GM23338 (cell line): ENCODE measurements at places on chromosomes 2 and 18. TPM values are rescaled to one million over a fixed set of nuclear protein-coding genes. Genes with fewer than 3 reads are reported as not detected.

DNA sequence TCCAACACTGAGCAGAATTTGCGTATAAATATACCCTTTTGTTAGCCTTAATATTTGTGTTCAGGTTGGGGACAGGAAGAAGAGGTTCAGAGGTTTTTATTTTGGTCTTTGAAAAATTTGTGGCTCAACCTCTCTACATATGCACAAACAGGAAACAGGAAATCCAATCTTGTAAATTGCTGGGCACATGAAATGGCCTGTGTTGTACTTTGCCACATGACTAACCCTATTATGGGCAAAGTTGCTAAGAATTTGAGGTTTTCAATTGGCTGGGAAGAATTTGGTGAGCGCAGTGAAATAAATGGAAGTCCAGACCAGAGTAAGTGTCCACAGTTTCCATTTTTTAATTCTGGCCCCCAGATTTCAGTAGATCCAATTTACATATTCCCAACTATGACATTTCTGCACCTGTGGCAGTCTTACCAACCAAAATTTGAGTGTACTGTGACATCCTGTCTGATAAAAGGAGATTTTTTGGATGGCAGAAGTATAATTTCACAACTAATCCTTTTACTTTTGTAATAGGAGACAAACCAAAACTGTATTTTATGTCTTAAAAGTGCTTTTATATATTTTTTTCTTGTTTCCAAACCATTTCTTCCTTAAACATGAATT lies 63.6 kb downstream of the COX7A2L start:
- H3K4me1 ChIP-seq: peaks cover 10% of the 10 kb centered on the region; the same call in 1 of the 2 replicates
- no peak overlapping the region for H3K4me3 ChIP-seq
- no peaks in the 10 kb centered on the region for H3K27me3 ChIP-seq
- no peak for DNase-seq

Gene AFF3
- total RNA-seq: 1.4 and 5.9 TPM in 2 replicates

GRCh38 chr18:38221476-38222100 lies 656.0 kb upstream of the CELF4 start:
- H3K27ac ChIP-seq: no peak overlapping the region
- no peaks in the 10 kb centered on the region for H3K4me1 ChIP-seq
- peak; percentile 23 for DNase-seq
- H3K36me3 ChIP-seq: no peaks in the 10 kb centered on the region
- no peaks in the 10 kb centered on the region for H3K27me3 ChIP-seq
- no peak overlapping the region for H3K4me3 ChIP-seq

Gene POMC
- 7.8 and 12.3 TPM in 2 replicates for total RNA-seq

DNA sequence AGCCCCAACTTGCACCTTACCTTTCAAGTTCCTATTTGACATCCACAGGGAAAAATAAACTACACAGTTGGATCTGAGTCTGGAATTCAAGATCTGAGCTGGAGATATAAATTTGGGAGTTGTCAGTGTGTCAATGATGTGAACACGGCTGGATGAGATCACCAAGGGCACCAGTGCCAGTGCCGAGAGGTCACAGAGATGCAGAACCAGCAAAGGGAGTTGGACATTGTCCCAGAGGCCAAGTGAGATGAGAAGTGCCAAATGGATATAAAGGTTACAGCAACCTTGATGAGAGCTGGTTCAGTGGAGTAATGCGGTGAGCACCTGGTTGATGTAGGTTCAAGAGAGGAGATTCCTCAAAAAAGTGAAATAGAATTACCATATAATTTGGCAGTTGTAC lies 24.8 kb downstream of the LRRFIP1 start:
- no peaks in the 10 kb centered on the region for H3K27me3 ChIP-seq
- H3K36me3 ChIP-seq: 0 out of 2 replicates have a peak, but pooled peaks cover 3% of the 10 kb centered on the region
- H3K4me3 ChIP-seq: no peak overlapping the region

- no peaks in the 10 kb centered on the region for H3K27me3 ChIP-seq
- no peak overlapping the region for H3K4me3 ChIP-seq
- H3K27ac ChIP-seq: no peak overlapping the region
These were observed 46.0 kb downstream of the BOLA3 start for GRCh38 chr2:74101574-74102300.

Gene SLC19A3
- total RNA-seq: 9.1 and 12.0 TPM in 2 replicates

DNA sequence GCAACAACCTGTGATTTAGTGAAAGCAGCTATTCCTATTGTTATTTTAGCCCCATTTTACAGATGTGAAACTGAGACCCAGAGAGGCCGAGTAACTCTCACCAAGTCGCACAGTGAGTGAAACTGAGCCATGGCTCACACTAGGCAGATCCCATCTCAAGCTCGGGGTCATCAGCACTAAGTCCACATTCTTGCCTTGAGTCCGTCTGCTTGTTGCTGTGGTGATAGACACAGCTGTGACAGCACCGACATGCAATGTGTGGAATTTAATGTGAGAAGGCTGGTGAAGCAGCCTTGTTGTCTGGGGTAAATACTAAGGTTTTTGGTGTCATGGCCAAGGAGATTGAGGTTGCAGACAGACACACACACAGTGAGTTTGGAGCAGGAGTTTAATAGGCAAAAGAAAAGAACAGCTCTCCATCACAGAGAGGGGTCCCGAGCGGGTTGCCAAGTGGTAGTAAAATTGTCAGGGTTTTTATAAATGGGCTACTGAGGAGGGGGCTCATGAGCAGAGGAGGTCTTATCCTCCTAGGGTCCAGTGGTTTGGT lies 40.2 kb upstream of the GMCL1 start:
- H3K4me3 ChIP-seq: no peak overlapping the region
- H3K27me3 ChIP-seq: no peaks in the 10 kb centered on the region
- peak; percentile 67 for DNase-seq
- H3K36me3 ChIP-seq: no peaks in the 10 kb centered on the region

GRCh38 chr2:158618891-158619490 lies 162.2 kb downstream of the PKP4 start:
- peaks cover 4% of the 10 kb centered on the region; the same call in 1 of the 2 replicates for H3K4me1 ChIP-seq
- peak overlapping the region; percentile 67 for H3K27ac ChIP-seq
- peak; percentile 11 for DNase-seq
- no peaks in the 10 kb centered on the region for H3K27me3 ChIP-seq

DNA sequence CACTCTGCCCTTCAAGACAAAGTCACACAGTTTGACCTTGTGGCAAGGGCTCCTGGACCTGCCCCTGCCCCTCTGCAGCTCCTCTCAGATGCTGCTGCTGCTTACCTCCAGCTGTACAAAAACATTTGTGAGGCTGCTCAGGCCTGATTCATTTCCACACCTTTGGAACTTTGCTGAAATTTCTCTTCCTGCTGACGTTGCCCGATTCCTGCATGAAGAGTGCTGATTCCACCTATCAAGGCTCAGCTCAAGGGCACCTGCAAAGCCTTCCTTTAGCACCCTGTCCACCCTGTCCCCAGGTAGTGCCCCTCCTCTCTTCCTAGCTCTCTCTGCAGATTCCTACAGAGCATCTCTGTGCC lies 738.3 kb upstream of the HS6ST1 start:
- no peak overlapping the region for H3K4me3 ChIP-seq
- DNase-seq: no peak
- H3K27ac ChIP-seq: no peak overlapping the region
- no peaks in the 10 kb centered on the region for H3K4me1 ChIP-seq

DNA sequence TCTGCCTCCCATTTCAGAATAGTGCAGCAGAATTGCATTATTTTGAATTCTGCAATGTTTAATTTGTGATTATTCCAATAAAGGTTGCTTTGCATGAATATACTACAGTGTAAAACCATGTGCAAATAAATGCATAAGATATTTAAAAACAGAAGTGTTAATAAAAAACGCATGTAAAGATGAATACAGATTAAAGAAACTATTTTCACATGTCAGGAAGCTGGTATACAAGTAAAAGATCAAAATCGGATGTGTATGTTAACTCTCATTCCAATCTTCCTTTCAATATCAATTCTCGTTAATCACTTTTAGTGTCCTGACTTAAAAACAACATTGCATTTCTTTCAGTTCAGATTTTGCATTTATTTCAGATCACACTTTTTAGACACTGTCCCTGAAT lies 3.1 kb downstream of the MCEE start:
- H3K36me3 ChIP-seq: peaks cover 17% of the 10 kb centered on the region; the same call in 1 of the 2 replicates
- peaks cover 5% of the 10 kb centered on the region for H3K4me1 ChIP-seq
- no peak overlapping the region for H3K27ac ChIP-seq
- H3K27me3 ChIP-seq: no peaks in the 10 kb centered on the region

Gene FIGN
- total RNA-seq: 13.2 and 17.2 TPM in 2 replicates

- H3K36me3 ChIP-seq: no peaks in the 10 kb centered on the region
- H3K4me3 ChIP-seq: no peak overlapping the region
- no peak overlapping the region for H3K27ac ChIP-seq
- no peaks in the 10 kb centered on the region for H3K27me3 ChIP-seq
- no peak for DNase-seq
These were observed 248.5 kb downstream of the HAUS1 start for GRCh38 chr18:46352520-46353250.

- no peaks in the 10 kb centered on the region for H3K36me3 ChIP-seq
- H3K4me3 ChIP-seq: peak overlapping the region; percentile 63
- no peak overlapping the region for H3K27ac ChIP-seq
- no peaks in the 10 kb centered on the region for H3K27me3 ChIP-seq
- no peak for DNase-seq
These were observed 3.8 kb downstream of the HNRNPLL start for GRCh38 chr2:38598991-38599295.

DNA sequence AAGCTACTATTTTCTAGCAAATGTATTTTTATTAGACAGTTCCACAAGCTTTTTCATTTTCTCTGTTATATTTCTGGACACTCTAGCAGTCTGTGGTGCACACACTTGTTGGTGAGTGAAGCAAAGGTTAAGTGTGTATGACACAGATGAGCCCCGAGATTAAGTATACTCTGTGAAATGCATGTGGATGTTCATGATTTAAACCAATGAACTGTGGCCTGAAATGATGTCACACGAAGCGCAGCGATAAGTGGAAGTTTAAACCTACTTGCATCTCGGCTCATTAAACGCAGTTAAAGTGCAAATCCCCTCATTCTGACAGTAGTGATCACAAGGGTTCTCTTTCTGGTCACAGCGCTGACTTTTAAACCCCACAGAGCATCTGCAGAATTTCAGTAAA lies 1488.8 kb upstream of the NXPH2 start:
- H3K27me3 ChIP-seq: no peaks in the 10 kb centered on the region
- no peak for DNase-seq
- no peaks in the 10 kb centered on the region for H3K4me1 ChIP-seq
- no peak overlapping the region for H3K4me3 ChIP-seq
- H3K36me3 ChIP-seq: no peaks in the 10 kb centered on the region

- no peaks in the 10 kb centered on the region for H3K4me1 ChIP-seq
- no peak overlapping the region for H3K27ac ChIP-seq
These were observed 12.0 kb downstream of the RUFY4 start for GRCh38 chr2:218081063-218081462.

Gene PID1
- total RNA-seq: 2.4 and 4.0 TPM in 2 replicates

GRCh38 chr2:165197346-165197745 lies 6.5 kb downstream of the SCN3A start:
- H3K27ac ChIP-seq: no peak overlapping the region
- no peaks in the 10 kb centered on the region for H3K27me3 ChIP-seq
- no peak for DNase-seq
- no peak overlapping the region for H3K4me3 ChIP-seq
- H3K4me1 ChIP-seq: no peaks in the 10 kb centered on the region

DNA sequence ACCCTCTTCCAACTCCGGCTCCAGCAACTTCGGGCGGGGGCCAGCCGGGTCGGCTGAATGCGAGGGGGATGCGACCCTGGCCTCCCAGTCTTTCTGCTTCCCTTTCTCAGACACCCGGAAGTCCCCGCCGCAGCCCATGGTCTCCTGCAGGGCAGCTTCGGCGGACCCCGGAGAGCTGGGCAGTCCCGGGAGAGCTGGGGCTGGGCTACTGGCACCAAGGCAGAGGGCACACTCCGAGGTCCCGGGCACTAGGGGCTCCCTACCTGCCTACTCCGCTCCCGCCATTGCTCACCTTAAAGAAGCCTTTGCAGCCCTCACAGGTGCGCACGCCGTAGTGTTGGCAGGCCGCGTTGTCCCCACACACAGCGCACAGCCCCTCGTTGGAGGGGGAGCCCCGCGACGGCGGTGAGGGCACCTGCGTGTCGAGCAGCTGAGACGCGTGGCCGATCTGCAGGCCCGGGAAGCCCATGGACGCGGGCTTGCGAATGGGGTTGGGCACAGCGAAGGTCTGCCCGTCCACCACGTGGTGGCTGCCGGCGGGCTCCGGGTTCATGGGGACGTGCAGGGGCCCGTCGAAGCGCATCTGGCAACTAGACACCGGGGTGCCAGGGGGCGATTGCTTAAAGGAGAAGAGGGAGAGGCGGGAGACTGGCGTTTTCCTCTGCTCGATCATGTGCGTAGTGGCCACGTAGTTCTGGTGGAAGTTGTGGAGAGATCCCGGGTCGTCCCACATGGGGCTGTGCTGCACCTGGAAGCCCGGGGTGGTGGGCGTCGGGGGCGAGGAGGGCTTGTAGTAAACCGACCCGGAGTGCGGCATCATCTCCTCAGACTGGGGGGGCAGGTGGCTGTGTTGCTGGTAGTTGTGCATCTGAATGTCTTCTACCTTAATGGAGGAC lies 3.2 kb downstream of the NR4A2 start:
- no peak overlapping the region for H3K27ac ChIP-seq
- H3K4me3 ChIP-seq: peak overlapping the region; percentile 67
- peaks cover 60% of the 10 kb centered on the region for H3K4me1 ChIP-seq

Gene LIPT1
- total RNA-seq: 7.7 and 11.5 TPM in 2 replicates

Gene RTP5
- total RNA-seq: 0.50 TPM in 1 of 2 replicates, not detected in the other

DNA sequence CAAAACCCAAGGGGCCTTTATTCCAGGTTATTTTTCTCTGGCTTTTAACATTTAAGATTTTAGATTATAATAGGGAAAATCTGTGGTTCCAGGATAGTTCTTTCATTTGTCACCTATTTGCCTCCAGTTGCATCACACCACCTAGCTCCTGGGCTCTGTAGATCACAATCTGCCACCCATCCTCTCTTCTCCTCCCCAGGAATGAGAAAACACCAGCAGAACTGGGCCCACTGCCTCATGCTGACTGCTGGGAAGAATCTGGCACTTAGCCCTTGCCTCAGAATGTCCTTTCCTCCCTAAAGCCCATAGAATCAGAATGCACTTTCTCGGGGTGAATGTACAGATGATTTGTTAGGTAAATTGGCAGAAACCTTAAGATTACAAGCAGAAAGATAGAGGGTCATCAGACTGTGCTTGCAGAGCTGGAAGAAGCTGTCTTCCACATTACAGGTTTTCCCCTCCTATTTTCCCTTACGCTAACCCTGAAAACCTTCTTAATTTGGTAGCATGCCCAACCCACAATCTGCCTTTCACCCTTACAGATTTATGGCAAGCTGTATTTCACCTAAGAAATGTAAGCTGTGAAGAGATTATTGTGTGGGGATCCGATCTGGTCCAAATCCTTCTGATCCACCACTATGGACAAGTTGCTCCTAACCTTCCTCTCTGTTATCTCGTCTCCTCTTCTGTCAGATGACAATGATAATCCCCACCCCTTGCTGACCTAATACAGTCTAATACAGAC lies 72.6 kb downstream of the LRRC30 start:
- H3K27me3 ChIP-seq: no peaks in the 10 kb centered on the region
- no peak overlapping the region for H3K27ac ChIP-seq
- no peak for DNase-seq
- H3K4me3 ChIP-seq: no peak overlapping the region
- H3K36me3 ChIP-seq: no peaks in the 10 kb centered on the region

DNA sequence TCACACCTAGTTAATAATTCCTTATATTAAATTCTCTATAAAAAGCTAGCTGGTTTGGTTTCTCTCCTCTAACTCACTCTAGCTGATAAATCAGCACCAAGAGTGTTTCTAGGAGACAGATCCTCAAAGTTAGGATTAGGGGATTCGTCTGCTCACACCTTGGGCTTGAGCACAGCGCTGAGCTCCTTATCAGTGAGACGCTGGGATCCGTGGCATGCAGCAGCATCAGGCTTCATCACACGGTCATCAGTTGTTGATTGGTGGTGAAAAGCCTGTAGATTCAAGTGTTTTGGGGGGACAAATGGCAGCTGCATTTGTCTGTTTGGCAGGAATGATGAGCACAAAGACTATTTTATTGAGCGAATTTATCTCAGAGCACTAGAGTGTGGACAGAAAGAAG lies 72.6 kb upstream of the MC2R start:
- DNase-seq: no peak
- no peaks in the 10 kb centered on the region for H3K27me3 ChIP-seq
- no peak overlapping the region for H3K4me3 ChIP-seq
- H3K4me1 ChIP-seq: peaks cover 24% of the 10 kb centered on the region
- H3K27ac ChIP-seq: no peak overlapping the region
